A549 treated with CpdA at 1 μM for 4 hours (cell line): ENCODE measurements at places on chromosomes 7 and 10. TPM values are rescaled to one million over a fixed set of nuclear protein-coding genes. Genes with fewer than 3 reads are reported as not detected.

Gene LIPN
- total RNA-seq = not detected in 5 replicates

Gene PUS7
- 25.8 to 38.7 TPM (median 27.0 TPM) in 5 replicates for total RNA-seq

Gene GIMAP5
- not detected in 5 replicates for total RNA-seq

Gene LRRC18
- not detected in 5 replicates for total RNA-seq

Gene NPC1L1
- total RNA-seq = 0.05 to 0.13 TPM (median 0.06 TPM) in 4 of 5 replicates, not detected in the other

Gene SFRP4
- total RNA-seq = 2.8 to 4.8 TPM (median 3.6 TPM) in 5 replicates
